NCI-H460 (cell line): ENCODE measurements at places on chromosomes 5 and 9.

DNA sequence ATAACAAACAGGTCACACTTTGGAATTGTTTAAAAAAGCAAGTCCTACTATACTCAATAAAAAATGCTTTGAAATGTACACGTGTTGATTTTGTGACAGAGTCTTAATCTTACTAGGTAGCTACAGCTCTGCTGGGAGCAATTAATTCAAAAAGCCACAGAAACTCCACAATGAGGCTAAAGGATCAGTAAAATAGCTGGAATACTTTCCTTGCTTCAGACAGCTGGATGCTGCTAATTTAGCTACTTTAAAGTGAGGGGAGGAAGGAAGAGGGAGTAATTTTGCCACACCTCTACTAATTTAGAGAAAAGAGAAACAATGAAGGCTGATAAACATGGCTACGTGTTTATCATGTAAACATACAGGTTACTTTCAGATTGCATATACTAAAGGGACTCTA lies 927.6 kb upstream of the DMAC1 start:
- no peak for DNase-seq

GRCh38 chr5:31754358-31754704 lies 115.4 kb downstream of the PDZD2 start:
- DNase-seq, result no peak

DNA sequence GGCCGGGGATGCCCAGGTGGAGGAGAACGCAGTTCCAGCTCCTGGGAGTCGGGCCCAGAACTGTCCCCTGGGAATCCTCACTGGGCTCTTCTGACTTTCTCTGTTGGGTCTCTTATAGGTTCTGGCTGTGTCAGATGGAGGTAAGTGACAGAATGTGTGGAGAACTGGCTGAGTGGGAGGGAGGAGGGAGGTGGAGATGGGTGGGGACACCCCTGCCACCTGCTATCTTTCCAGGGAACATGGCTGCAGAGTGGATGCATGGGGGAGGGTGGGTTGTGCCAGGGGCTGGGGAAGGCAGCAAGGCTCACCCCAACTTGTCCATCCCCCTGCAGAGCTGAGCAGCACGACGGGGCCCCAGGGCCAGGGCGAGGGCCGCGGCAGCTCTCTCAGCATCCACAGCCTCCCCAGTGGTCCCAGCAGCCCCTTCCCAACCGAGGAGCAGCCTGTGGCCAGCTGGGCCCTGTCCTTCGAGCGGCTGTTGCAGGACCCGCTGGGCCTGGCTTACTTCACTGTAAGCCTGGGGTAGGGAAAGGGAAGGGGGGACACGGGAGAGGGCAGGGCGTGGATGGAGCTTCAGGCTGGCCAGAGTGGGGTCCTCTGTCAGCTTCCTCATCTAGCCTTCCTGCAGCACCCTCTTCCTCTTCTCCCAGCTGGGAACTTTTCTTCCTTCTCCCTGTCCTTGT lies 8.3 kb downstream of the RGS14 start:
- no peak for DNase-seq

DNA sequence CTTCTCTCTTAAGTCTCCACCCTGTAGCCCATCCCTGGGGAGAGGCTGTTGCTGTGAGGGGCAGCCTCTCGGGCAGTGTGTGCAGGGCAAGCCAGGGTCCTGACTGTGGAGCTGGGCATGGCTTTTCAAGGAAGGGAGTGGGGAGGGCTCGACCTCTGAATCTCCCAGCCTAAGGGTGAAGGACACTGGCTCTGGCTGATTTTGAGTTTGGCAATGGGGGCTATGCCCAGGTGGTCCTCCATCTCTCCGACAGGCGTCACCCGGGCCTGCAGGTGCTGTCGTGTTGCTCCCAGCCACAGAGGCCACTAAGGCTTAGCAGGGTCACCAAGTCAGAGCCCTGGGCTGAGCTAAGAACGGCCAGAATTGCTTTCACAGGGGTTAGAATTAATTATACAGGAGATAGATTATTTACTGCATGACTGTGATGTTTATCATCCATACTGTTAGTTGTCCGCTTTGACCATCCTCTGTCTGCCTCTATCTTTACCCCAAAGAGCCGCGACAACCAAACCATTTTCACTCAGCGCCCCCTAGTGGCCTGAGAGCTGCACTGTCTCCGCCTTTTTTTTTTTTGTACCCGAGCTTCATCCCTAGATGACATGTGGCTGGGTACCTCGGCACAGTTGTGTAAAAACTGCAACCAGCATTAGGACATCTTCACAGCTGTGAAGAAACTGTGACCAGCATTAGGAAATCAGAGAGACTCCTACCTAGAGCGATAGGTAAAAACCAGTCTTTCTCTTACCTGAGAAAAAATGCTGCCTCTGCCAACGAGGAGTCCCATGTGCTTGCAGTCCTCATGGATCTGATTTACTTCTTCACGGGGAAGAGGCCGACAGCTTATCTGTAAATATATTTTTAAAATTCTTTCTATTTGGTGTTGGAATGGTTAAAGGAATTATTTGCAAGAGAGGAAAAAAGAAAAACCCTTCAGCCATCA lies 44.5 kb downstream of the AGXT2 start:
- DNase-seq, result peak; percentile 74

- DNase-seq, result no peak
Measured at GRCh38 chr9:70539001-70539400, 124.5 kb upstream of the KLF9 start.

- no peak for DNase-seq
Measured at GRCh38 chr9:101578378-101578777, 16.4 kb downstream of the PPP3R2 start.

- DNase-seq, result no peak
Measured at GRCh38 chr5:128522336-128522735, 15.7 kb downstream of the FBN2 start.

DNA sequence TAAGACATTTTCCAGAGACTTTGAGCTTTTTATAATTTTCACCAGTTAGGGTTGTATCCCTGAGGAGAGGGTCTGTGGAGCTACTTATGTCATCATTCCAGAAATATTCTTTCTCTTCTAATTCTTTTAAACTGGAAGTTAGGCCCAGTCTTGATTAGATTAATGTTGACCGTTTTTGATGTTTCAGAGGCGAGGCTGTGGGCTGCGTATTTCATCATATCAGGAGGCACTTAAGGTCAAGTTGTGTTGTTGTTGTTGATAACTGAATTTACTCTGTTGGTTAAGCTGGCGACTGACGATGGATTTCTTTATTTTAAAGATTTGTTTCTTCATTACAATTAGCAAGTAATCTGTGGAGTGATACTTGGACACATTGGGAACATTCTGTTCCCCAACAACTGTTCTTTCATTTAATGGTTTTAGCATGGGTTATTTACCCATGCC lies 20.1 kb downstream of the IPO11 start:
- DNase-seq, result no peak

DNA sequence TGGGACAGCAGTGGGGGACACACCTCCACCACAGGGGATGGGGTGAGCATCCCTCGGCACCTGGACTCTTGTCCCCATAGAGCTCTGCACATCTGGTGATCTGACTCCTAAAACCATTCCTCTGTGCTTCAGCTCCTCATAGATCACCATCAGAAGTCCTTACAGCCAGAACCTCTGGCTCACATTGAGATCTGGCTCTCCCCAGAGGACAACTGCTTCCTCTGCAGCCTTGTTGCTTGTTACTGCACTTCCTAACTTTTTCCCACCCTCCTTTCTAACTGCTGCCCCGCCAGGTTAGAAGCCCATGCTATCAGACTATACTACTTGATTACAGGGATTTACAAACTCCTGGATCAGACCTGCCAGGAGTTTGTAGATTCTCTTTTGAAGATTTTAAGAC lies 64.5 kb downstream of the ARSB start:
- no peak for DNase-seq

- no peak for DNase-seq
Measured at GRCh38 chr9:86613943-86614342, 259.7 kb upstream of the TUT7 start.

GRCh38 chr5:141783005-141783946 lies 94.9 kb downstream of the PCDH1 start:
- no peak for DNase-seq

GRCh38 chr5:176547802-176548201 lies 1.3 kb upstream of the CDHR2 start:
- no peak for DNase-seq

DNA sequence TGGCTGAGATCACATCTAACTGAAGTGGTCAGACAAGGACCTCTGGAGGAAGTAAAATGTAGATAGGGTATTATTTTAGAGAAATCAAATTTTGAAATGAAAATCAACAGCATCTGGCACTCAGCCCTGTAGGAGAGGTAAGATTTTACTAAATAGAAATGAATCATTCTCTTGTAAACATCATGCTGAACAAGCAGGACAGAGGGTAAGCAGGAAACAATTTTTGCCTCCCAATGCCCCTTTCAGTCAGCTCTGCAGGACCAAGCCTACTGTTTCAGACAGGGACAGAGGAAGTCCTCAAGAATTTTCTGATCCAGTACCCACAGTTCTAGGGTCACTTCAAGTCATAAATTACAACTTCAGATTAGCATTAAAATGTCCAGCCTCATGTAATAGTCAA lies 190.1 kb downstream of the ESM1 start:
- DNase-seq, result no peak

GRCh38 chr5:181186022-181186421 lies 19.0 kb downstream of the TRIM7 start:
- DNase-seq, result no peak

GRCh38 chr9:113350937-113351336 lies 1.6 kb downstream of the BSPRY start:
- no peak for DNase-seq

GRCh38 chr5:24388448-24388847 lies 256.3 kb downstream of the CDH10 start:
- DNase-seq, result no peak

- DNase-seq, result no peak
Measured at GRCh38 chr9:15308511-15308910, 1.5 kb upstream of the TTC39B start.

GRCh38 chr9:133526721-133527321 lies 2.1 kb upstream of the MYMK start:
- DNase-seq, result no peak

DNA sequence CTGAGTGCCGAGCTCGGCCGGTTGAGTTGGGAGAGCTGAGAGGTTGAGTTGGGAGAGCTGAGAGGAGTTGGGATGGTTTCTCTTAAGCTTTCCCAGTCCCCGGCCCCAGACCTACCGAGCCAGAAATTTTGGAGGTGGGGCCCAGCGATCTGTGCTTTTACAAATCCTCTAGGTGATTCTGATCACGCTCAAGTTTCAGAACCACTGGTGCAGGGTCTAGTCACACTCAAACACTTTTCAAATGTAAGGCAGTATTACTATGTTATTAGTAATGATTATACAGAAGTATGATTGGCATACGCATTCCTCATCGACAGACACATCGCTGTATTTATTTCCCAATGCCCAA lies 256 bp upstream of the CLINT1 start:
- no peak for DNase-seq

DNA sequence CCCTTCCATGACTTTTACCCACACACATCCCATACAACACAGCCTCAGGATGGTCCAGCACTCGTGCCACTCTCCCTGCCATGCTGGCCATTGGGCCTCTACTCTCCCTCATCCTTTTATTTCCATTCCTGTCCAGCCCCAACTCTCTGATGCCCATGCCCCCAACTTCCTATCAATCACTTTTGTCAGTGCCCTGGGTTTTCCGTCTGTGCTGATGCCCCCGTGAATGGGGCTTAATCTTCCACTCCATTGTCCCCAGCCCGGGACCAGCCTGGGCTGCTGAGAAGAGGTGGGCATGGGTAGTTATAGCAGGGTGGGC lies 12.6 kb upstream of the ACSL6 start:
- no peak for DNase-seq

GRCh38 chr5:168357876-168358275 lies 66.4 kb downstream of the WWC1 start:
- DNase-seq, result no peak

GRCh38 chr5:36385495-36385894 lies 83.8 kb upstream of the RANBP3L start:
- no peak for DNase-seq

- no peak for DNase-seq
Measured at GRCh38 chr5:26674846-26675245, 363.5 kb downstream of the CDH9 start.

- peak; percentile 60 for DNase-seq
Measured at GRCh38 chr9:89154651-89155336, 23.8 kb downstream of the SHC3 start.

DNA sequence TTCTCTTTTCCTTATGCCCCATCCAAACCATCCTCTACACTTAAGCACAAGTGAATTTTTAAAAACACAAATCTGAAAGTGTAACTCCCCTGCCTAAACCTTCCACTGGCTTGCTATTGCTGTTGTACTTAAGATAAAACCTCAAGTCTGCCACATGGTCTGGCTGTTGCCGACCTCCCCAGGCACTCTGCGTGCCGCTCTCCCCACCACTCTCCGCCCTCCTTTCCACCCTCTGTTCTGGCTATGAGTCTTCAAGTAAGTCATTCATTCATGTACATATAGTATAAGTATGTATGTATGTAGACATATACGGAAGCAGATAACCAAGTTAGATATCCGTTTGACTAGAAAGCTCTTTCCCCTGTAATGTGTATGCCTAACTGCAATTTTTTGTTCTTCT lies 94.7 kb upstream of the ANKRD55 start:
- no peak for DNase-seq

DNA sequence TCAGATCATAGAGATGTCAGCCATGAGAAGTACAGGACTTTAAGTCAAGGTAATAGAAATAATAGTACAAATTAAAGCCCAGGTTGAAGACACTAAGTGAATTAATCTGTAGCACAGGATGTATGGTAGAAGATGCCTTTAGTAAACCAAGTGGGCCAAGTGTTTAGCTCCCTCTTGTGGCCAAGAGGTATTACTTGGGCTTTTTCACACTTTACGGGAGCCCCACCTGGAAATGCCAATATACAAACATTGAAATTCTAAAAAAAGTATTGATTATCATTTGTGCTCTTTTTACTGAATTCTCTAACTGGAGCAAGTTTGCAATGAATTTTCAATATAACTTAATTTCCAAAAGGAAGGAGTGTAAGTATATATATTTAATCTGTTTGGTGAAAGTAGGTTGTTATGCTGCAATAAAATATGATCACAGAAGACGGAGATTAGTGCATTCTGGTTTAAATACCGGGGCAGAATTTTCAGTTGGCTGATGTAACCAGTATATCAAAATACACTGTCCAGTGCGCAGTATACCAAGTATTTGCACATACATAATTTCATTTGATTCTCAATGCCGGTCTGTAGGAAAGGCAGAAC lies 84.7 kb downstream of the PARP8 start:
- peak; percentile 46 for DNase-seq

DNA sequence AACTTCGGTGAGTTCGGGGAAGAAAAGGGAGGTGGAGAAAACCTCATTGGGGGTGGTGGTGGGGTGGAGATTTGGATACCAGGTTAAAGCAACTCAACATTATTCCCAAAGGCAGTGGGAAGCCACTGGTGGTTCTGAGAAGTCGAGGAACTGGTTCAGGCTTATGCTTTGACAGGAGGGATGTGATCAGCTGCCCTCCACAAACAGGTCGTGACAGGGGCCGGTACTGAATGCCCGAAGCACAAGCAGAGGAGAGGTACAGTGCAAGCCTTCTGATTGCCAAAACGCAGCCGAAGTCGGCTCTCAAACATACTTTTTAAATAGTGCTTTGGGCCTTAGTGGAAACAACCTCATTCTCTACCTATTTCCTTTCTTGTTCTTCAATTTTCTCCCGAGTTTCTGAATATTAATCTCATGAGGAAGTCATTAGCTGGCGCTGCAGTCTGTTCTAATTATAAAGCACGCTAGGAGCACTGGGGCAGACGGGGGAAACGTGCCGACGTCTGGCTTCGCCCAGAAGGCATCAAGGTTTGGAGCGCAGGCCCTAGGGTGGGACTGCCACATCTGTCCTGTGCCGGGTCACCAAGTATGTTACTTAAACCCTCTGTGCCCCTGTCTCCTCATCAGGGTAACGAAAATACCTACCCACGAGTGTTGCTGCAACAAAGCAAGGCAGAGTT lies 27.3 kb downstream of the SHB start:
- DNase-seq, result no peak

- no peak for DNase-seq
Measured at GRCh38 chr5:59322894-59323293, 570.6 kb downstream of the PDE4D start.
